Activated CD4-positive, alpha-beta T cell treated with anti-CD3 and anti-CD28 coated beads, Interleukin-2, amount 10 ng/mL, durations not matched to agents 7 days and 5 days (primary cell): ENCODE measurements at places on chromosomes 3 and 15. TPM values are rescaled to one million over a fixed set of nuclear protein-coding genes. Genes with fewer than 3 reads are reported as not detected.
A peak's percentile ranks its signal among the peaks of the same experiment; 100 is the strongest.

The CHRFAM7A gene
- not detected for total RNA-seq

- DNase-seq = no peak
Measured at GRCh38 chr15:23457890-23458289, 10.8 kb upstream of the GOLGA6L2 start.

DNA sequence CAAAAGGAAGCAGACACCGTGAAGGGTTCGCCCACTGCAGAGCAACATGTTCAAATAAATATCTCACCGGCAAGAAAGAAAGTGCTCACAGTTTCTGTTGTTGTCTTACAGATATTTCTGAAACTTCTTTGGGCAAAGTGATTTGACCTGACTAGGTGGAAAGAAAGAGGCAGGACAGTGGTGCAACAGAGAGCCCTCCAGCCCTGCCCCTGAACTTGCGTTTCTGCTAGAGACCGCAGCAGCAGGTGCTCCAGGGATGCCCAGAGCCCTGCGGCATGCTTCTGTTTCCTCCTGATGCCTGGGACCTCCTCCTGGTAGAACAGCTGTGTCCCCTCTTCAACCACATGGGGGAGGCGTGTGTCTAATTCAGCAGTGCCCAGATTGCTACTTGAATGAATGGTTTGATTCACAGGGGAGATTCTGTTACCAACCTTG lies 123.4 kb downstream of the ATP10A start:
- DNase-seq = peak; percentile 59

- no peak for DNase-seq
Measured at GRCh38 chr3:142947352-142947751, 16.1 kb downstream of the PAQR9 start.

GRCh38 chr15:77811270-77811669 lies 178.6 kb upstream of the LINGO1 start:
- no peak for DNase-seq

GRCh38 chr3:112874725-112875124 lies 28.1 kb upstream of the CD200R1L start:
- no peak for DNase-seq

DNA sequence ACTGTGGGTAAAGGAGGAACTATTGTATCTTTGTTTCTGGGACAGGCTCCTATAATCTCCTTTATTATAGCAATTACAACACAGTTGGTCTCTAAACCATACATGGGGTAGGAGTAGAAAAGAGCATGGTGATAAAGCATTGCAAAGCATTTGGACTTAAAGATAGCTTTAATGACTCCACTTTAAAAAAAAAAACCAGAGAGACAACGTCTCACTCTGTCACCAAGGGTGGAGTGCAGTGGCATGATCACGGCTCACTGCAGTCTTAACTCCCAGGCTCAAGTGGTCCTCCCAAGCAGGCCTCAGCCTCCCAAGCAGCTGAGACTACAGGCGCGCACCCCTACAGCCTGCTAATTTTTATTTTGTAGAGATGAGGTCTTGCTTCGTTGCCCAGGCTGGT lies 68.2 kb downstream of the DENND4A start:
- no peak for DNase-seq

GRCh38 chr3:16917980-16918682 lies 33.4 kb downstream of the PLCL2 start:
- no peak for DNase-seq

GRCh38 chr3:154795582-154795981 lies 284.5 kb upstream of the MME start:
- DNase-seq = no peak

GRCh38 chr15:35567392-35567791 lies 21.4 kb upstream of the DPH6 start:
- no peak for DNase-seq

DNA sequence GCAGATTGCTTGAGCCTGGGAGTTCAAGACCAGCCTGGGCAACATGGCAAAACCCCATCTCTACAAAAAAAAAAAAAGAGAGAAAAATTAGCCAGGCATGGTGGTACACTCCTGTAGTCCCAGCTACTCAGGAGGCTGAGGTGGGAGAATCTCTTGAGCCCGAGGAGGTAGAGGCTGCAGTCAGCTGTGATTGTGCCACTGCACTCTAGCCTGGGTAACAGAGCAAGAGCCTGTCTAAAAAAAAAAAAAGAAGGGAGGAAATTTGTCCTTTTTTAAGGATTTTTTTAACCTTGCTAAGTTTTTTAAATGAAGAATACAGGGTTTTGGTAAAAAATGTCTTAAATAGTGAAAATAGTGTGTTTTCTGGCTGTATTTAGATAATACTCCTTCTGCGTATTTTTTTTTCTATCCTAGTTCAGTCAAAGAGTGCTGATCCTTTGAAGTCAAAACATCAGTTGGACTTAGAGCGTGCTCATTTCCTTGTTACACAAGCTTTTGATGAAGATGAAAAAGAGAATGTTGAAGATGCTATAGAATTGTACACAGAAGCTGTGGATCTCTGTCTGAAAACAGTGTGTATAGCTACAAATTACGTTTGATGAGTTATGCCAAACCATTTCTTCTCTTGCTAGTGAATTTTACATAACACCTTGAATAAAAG lies 11.1 kb downstream of the CAPN7 start:
- DNase-seq = no peak

The XYLB gene
- 7.0 TPM for total RNA-seq

GRCh38 chr3:67011414-67012131 lies 13.5 kb downstream of the KBTBD8 start:
- DNase-seq = no peak

The NANOGP8 gene
- not detected for total RNA-seq
